Effector memory CD8-positive, alpha-beta T cell (primary cell): ENCODE measurements at places on chromosomes 5 and 9.

DNA sequence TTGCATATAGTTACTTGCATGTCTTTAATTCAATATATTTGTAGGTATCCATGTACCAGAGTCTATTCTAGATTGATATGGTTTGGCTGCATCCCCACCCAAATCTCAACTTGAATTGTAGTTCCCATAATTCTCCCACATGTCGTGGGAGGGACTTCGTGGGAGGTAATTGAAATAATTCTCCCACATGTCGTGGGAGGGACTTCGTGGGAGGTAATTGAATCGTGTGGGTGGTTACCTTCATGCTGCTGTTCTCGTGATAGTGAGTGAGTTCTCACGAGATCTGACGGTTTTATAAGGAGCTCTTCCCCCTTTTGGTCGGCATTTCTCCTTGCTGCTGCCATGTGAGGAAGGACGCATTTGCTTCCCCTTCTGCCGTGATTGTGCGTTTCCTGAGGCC lies 16.5 kb downstream of the FBXL7 start:
- no peak for DNase-seq

DNA sequence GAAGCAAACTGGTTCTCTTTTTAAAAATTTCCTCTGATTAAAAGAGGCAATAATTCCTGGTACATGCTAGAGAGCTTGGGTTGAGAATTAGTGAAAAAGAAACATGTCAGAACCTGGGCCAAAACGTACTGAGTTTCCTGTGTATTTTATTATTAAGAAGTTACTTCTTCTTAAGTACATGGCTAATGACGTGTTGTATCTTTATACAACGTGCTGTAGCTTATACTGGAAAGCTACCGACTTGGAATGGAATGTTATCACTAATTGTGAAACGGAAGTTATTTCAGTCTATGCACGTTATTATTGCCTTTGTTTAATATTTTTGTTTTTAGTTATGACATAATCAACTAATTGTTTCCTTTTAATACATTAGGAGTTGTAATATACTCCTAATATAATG lies 43.1 kb downstream of the ZNF366 start:
- no peak for DNase-seq

GRCh38 chr5:71475788-71476384 lies 20.4 kb downstream of the BDP1 start:
- no peak for DNase-seq

GRCh38 chr9:121050128-121050988 lies at the start of gene C5:
Gene C5 (minus strand): TSS chr9:121050275. CDS start chr9:121050246, 29 bp downstream.
- DNase-seq = no peak

DNA sequence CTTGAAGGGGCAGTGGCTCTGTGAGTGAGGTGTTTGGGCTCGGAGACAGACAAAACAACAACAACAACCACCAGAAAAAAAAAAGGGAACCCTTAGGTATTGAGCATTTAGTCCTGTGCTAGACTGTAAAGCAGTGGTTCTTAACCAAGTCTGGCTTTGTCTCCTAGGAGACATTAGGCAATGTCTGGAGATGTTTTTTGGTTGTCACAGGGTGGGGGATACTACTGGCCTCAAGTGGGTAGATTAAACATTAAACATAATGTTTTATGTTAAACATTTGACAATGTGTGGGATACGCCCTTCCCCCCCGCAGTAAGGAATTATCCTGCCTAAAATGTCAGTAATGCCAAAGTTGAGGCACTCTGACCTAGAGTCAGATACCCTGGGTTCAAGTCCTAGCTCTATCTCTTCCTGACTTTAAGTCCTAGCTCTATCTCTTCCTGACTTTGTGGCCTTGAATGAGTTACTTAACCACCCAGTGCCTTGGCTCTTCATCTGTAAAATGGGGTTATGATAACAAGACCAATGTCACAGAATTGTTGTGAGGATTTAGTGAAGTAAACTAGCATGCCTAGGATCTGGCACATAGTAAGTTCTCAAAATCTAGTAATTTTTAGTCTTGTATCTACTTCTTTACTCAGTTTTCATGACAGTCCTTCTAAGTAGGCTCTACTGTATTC lies 1.8 kb downstream of the TRIM32 start:
- DNase-seq = no peak

DNA sequence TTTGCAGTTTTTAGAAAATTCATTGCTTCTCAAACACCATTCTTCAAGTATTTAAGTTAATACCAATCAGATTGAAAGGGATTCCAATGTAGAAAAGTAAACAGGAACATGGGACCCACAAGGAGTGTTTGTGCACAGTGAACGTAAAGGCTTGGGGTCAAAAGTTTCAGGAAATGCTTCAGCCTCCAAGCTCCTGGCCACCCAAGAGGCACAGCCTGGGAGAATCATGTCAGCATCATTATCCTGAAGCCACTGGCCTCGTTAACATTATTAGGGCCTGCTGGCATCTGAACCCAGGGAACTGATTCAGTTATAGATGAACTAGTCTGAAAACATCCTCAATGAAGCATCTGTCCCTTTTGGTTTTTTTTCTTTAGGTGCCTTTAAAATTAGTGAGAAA lies 122.9 kb downstream of the NXNL2 start:
- no peak for DNase-seq

- no peak for DNase-seq
Observed at GRCh38 chr5:160697281-160697680, 154.7 kb downstream of the ATP10B start.

DNA sequence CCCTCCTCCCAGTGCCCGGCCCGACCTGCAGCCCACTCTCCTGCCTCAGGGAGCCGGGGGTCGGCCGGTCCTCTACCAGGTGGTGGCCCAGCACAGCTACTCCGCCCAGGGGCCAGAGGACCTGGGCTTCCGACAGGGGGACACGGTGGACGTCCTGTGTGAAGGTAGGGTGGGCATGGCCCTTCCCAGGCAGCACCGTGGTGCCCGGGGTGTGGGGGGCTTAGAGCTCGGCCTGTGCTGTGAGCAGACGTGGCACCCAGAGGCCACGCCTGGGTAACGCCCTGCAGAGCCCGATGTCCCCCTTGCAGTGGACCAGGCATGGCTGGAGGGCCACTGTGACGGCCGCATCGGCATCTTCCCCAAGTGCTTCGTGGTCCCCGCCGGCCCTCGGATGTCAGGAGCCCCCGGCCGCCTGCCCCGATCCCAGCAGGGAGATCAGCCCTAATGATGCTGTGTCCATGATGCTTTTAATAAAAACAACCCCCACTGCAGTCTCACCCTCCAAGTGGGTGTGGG lies 7.2 kb downstream of the ENTPD8 start:
- DNase-seq = no peak

- DNase-seq = no peak
Observed at GRCh38 chr9:130073373-130073772, 19.7 kb downstream of the GPR107 start.

GRCh38 chr9:6665628-6666027 lies 20.1 kb upstream of the GLDC start:
- no peak for DNase-seq

- peak; percentile 19 for DNase-seq
Observed at GRCh38 chr5:99004960-99005359, 76.2 kb upstream of the CHD1 start.

GRCh38 chr5:140565780-140566095 lies 1.1 kb downstream of the SLC35A4 start:
- DNase-seq = no peak

GRCh38 chr5:84249918-84250630 lies 134.6 kb downstream of the EDIL3 start:
- no peak for DNase-seq

DNA sequence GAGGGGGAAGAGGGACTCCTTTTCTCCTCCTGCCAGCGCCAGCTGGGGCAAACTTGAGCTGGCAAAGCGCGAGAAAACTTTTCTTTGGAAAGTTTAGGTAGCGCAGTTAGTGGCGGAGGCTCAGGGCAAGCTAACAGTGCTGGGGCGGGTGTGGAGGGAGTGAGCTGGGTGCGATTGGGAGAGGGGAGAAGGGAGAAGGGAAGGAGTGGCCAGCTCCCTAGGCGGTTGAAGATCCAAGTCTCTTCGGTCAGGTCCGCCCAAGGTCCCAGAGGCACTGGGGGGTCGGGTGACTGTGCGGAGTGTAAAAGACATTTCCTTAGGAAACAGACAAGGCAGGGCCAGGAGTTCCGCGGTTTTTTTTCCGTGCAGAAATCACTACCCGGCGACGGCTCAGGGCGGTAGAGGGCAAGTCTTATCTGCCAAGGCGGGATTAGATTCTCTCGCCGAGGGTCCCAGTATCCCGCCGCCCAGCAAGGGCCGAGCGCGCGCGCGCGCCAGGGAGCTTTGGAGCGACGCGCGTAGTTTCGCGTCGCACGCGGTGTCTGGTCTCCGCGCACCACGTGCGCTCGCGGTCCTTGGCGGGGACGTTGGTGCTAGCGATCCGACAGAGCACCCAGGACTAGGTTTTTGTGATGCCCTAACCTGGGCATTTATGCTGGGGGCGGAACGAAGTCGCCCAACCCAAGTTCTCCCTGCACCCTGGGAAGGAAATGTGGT lies 33.6 kb upstream of the NFIB start:
- DNase-seq = no peak

DNA sequence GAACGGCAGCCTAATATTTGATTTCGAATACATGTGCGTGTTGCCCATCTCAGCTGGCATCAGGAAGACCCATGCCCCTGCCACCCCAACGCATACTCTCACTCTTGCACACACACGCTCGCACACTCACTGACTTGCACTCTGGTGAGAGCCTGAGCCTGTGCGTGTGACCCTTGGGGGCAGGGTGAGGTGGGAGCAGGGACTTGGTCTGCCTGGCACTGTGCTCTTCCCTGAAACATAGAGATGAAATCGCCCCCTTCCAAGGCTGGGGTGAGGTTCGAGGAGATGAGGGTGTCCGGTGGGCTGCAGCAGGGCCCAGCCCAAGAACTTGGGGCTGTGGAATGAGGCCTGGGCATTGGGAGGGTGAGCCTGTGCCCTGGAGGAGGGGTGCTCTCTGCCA lies 1.2 kb downstream of the LCN9 start:
- no peak for DNase-seq

- no peak for DNase-seq
Observed at GRCh38 chr5:174947548-174947947, 223.2 kb downstream of the MSX2 start.

DNA sequence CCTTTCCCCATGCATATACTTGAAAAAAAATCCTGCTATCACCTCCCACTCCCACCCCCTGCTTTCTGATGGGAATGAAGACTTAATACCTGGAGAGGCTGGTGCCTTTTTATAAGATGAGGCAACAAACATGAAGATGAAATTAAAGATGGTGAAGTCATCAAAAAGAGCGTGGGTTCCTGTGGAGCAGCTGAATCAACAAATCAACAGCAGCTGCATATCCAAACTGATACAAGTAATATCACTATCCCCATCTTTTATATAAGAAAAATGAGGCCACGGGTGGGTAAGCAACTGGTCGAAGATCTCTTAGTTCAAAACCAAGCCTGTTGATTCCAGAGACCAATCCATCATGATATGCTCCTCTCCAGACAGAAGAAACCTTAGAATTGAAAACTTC lies 268.5 kb downstream of the ENC1 start:
- no peak for DNase-seq

DNA sequence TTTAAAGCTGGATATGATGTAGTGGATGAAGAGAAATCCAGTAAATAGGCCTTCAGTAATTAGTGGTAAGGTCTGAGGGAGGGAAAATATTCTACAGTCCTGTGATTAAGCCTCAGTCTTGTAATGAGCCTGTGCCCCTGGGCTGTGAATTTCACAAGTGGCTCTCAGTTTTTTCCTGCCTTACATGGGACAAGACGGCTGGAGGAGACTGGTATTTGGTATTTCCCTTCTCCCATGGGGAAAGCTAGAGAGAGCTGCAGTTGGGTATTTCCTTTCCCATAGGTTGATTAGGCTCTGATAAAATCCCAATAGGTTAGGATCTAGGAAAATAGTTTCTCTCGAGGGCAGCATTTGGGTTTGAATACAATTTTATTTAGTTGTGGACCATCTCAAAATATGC lies 62.2 kb upstream of the GNA14 start:
- DNase-seq = no peak

DNA sequence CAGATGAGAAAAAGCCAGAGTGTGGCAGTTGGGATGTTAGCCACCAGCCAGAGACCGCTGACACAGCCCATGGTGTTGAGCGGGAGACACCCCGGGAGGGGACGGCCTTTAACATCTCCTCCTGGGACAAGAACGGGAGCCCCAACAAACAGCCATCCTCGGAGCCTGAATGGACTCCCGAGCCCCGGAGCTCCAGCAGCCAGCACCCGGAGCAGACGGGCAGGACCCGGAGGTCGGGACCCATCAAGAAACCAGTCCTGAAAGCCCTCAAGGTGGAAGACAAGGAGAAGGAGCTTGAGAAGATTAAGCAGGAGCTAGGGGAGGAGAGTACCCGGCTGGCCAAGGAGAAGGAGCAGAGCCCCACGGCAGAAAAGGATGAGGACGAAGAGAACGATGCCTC lies 28.0 kb upstream of the POMT1 start:
- DNase-seq = no peak

GRCh38 chr5:101942321-101942882 lies 353.7 kb downstream of the SLCO4C1 start:
- no peak for DNase-seq

DNA sequence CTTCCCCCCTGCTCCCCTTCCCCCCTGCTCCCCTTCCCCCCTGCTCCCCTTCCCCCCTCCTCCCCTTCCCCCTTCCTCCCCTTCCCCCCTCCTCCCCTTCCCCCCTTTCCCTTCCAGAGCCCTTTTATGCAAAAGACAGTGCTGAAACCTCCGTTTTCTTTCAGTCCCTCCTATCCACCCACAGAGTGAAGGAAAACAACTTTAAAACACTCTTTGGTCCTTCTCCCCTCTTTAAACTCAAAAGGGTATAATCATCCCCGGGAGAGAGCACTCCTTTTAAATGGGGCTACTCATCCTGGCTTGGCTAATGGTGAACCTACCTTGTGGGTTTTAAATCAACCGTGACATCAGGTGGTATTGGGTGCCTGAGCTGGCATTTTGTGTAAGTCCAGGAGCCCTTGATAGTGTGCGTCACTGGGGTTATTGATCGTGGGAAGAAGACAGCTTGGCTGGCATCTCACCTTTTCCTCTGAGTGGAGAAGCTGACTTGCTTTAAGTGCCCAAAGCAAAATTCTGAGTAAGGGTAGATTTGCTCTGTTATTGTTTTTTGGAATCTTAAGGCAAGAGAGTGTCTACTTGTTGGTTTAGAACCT lies 2.7 kb downstream of the LARP1 start:
- DNase-seq = no peak
